Fibroblast of lung (primary cell): ENCODE measurements at places on chromosomes 16 and 17. TPM values are rescaled to one million over a fixed set of nuclear protein-coding genes. Genes with fewer than 3 reads are reported as not detected.

Gene AMZ2
- total RNA-seq = 83.2 and 119 TPM in 2 replicates

Gene RAD51C
- 26.5 and 29.1 TPM in 2 replicates for total RNA-seq

Gene LRRC75A
- 2.1 and 3.1 TPM in 2 replicates for total RNA-seq

Gene CMTM2
- total RNA-seq = not detected in 2 replicates

Gene MGAT5B
- total RNA-seq = 0.17 and 0.26 TPM in 2 replicates

Gene GDPD3
- 1.0 and 1.2 TPM in 2 replicates for total RNA-seq
